AG09319 (cell line): ENCODE measurements at places on chromosomes 3 and 15.

GRCh38 chr3:108099244-108099643, 8.4 kb upstream of the CD47 start:
- no peak for DNase-seq

- DNase-seq = no peak
Observed at GRCh38 chr15:33142708-33143107, 51.8 kb downstream of the FMN1 start.

- DNase-seq = no peak
Observed at GRCh38 chr15:70420086-70420947, 322.6 kb upstream of the TLE3 start.

DNA sequence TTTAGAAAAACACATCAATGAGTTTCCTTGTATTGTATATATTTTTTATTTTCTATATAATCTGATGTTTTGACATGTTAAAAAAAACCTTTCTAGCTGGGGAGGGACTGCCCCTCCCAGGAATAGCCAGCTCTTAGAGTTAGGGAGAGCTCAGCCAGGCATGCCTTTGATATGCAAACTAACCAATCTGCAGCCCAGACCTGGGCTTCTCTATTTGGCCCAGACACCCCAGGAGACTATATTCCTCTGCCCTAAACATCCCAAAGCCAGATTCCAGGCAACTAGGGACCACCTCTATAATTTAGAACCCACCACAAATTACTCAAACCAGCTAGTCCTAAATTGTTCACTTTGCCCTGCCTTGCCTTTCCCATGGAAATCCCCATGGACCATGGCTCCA, 390.9 kb upstream of the ADAMTS9 start:
- no peak for DNase-seq

- no peak for DNase-seq
Observed at GRCh38 chr3:94794563-94794962, 731.7 kb downstream of the NSUN3 start.

DNA sequence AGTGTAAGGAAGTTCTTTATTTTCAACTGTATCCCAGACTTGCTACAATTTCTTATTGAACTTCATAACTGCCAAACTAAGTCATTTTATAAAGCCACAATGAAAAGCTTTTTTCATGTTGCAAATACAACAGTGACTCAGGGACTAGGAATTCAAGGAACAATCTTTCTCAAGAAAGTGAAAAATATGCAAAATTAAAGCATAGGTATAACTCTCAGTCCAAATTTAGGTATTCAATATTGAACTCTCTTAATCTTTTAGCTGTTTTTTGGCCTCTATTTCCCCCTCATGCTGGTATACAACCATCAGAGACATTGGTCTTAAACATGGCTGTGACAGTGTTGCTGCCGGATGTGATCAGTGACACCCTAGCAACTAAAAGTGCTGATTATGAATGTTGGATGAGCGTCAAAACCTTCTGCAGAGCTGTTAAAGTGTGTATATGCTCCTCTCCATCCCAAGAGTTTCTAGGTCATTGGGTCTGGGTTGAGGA, 476.9 kb downstream of the ZNF385D start:
- DNase-seq = no peak

DNA sequence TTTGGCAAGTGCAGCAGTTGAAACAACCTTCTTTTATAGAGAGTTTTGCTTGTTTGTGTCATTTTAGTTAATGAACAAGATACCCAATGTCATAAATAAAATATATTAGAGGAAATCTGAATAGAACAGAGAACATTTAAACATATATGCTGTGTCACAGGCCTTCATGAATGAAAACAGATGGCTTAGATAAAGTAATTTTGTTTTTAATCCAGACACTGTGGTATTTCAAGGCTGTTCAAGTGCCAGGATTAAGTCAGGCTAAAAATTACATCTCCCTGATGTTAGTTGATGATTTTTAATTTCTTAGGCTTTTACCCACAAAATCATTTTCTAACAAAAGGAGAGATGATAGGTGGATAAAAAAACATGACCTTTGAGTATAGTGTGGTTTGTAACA, 4.9 kb upstream of the ACKR4 start:
- no peak for DNase-seq
